ENCODE measurements at places on chromosomes 7 and 10.

DNA sequence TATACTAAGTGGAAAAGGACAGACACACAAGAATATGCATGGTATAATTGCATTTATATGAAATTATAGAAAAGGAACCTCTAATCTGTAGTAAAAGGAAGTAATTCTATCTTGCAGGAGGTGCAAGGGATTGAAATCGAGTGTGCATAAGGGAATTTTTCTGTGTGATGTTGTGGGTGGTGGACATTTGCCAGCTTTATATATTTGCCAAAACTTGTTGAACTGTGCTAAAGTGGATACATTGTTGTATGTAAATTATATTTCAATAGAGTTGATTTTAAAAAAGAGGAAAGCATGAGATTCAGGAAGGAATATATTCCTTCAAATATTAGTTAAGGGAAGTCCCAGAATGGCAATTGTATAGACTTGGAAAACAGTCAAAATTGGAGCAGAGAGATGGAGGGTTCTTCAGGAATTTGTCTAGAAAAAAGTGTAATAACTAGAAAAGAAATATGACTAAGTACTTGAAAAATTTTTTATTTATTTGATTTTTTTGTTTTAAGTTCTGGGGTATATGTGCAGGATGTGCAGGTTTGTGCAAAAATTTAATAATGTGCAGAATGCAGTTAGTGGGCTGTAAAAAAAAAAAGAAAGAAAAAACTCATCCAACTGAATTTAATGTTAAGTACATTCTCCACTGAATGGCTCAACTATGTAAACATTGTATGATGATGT lies 96.1 kb downstream of the ARL4A start:
- no peak for DNase-seq

- DNase-seq, result no peak
Observed at GRCh38 chr7:29421010-29421956, 142.4 kb upstream of the PRR15 start.

- no peak for DNase-seq
Observed at GRCh38 chr10:9450801-9451200, 1396.3 kb downstream of the GATA3 start.

- no peak for DNase-seq
Observed at GRCh38 chr10:128150561-128150960, 24.3 kb upstream of the MKI67 start.

DNA sequence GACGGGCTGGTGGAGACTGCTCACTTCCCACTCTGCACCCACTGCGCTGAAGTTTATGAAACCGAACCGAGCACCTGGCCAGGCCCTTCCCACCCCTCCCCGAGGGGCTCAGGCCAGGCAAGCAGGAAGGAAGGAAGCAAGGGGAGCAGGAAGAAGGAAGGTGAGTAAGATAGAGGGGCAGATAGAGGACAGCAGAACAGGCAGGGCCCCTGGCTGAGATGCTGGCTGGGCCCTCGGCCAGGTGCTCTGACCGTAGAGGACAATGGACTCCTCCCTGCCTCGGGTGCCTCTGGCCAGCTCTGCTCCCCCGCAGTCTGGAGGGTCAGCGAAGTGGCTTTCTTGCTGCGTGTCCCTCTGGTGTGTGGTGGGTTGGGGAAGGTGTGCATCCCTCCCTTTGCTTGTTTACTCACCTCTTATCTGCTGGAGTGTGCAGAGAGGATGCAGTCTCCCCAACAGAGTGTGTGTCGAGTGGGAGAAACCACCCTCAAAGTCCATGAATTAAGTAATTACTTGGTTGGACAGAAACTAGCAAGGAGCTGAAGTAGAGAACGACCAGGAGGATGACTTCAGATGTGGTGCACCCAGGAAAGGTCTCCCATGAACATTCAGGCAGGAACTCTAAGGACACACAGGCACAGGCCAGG lies 82.8 kb upstream of the PPP2R2D start:
- no peak for DNase-seq

DNA sequence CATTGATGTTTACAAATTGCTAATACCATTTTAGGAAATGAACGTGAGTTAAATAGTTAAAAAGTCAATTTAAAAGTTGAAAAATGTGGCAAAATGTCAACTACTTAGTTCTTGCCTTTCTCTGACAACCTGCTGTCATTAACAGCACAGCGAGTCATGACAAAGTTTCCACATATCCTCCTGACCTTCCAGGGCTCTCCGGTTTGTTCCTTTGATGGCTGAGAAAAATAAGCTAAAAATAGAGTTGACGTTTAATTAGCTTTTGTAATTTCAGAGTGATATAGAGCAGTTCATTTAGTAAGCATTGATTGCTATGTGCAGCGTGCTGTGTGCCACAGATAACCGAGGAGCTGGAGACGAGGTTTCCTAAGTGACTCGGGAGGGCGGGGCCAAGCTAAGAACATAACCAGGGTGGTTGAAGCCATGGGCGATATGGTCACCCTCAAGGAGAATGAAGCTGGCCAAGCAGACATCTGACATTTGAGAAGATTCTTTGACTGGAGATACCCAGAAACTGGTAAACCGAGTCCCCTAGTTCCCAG lies 47.9 kb downstream of the OGDH start:
- no peak for DNase-seq

- DNase-seq, result no peak
Observed at GRCh38 chr10:114604357-114605130, 53.5 kb downstream of the ABLIM1 start.

DNA sequence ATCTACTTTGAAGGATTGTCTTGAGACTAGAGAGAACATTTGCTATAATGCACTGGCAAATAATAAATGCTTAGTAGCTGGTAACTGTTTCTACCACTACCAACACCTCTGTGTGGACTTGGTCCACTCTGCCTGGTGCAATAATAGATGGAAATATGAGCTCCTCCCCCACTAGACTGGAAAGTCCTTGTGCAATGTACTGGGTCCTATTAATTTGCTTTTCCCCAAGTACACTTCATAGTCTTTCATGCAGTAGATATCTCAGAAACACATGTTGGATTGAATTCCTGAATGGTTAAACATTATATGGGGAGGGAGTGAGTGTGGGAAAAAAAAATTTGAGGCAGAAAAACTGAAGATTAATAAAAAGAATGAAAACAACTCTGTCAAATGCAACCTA lies 119.3 kb downstream of the C10orf90 start:
- DNase-seq, result no peak

Data from substantia nigra (tissue), 51 donors.